Smooth muscle cell of bladder (primary cell): ENCODE measurements at places on chromosomes 6 and 20. TPM values are rescaled to one million over a fixed set of nuclear protein-coding genes. Genes with fewer than 3 reads are reported as not detected.

The SLC22A7 gene
- total RNA-seq: not detected in 2 replicates

The SLC17A4 gene
- total RNA-seq: not detected in 2 replicates

The RIPOR2 gene
- 1.1 TPM in 2 replicates for total RNA-seq

The C6orf58 gene
- total RNA-seq: under 0.01 and 0.09 TPM in 2 replicates

The GOPC gene
- total RNA-seq: 44.4 and 51.6 TPM in 2 replicates

The NINL gene
- total RNA-seq: 8.2 and 10.3 TPM in 2 replicates

The PPP1R3G gene
- total RNA-seq: 1.4 and 2.8 TPM in 2 replicates

The TREM2 gene
- 0.28 and 0.57 TPM in 2 replicates for total RNA-seq

The CYP24A1 gene
- total RNA-seq: 0.28 and 0.85 TPM in 2 replicates

The BPIFB1 gene
- total RNA-seq: not detected in 2 replicates

The BCAS1 gene
- total RNA-seq: under 0.01 and 0.09 TPM in 2 replicates

The ESF1 gene
- total RNA-seq: 10.2 and 17.0 TPM in 2 replicates

The TOX2 gene
- total RNA-seq: 1.1 and 1.3 TPM in 2 replicates

The ZC3H12D gene
- under 0.01 TPM in 1 of 2 replicates, not detected in the other for total RNA-seq

The SIRPB2 gene
- total RNA-seq: not detected in 2 replicates

The HLA-DMB gene
- under 0.01 and 0.71 TPM in 2 replicates for total RNA-seq

The GMDS gene
- 5.2 and 5.4 TPM in 2 replicates for total RNA-seq

The PNPLA1 gene
- total RNA-seq: under 0.01 TPM in 1 of 2 replicates, not detected in the other

The MYL9 gene
- total RNA-seq: 6.8 and 13.9 TPM in 2 replicates

The OPN5 gene
- not detected in 2 replicates for total RNA-seq

The OXT gene
- total RNA-seq: 0.18 and 0.28 TPM in 2 replicates

The DEFB126 gene
- not detected in 2 replicates for total RNA-seq
